Posterior vena cava (tissue), 2 donors: ENCODE measurements at places on chromosomes 12 and 14.

DNA sequence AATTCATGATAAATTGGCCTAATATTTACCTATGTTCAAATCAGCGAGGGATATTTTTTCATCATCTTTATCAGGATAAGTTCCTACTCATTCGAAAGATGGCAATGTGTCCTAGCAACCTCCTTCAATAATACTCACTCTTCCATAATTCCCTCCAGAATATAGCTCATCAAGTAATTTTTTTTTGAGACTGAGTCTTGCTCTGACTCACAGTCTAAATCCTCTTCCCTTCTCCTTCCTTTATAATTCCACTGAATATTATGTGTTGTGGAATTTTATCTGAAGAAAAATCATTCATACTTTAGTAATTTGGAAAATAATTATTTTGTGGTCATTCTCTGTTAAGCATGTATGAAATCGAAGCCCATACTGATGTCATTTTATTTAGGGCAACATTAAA, 663.8 kb downstream of the FLRT2 start:
- no peak for DNase-seq

DNA sequence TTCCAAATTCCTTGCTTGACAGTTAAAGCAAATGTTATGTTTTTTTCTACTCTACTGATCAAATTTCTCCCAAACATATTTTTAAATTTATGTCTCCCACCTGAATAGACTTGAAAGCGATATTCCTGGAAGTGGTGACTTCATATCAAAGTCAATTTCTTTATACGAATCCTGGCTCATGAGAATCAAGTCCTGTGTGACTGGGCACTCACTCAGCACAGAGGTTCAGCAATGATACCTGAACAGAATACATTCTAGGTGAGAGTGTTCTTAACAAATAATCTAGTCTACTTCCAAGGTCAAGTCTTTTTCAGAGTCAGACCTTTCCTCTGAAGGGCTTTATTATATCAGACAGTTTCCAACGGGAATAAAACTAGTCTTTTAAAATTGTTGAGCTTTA, 1070.6 kb downstream of the TRHDE start:
- DNase-seq: no peak

DNA sequence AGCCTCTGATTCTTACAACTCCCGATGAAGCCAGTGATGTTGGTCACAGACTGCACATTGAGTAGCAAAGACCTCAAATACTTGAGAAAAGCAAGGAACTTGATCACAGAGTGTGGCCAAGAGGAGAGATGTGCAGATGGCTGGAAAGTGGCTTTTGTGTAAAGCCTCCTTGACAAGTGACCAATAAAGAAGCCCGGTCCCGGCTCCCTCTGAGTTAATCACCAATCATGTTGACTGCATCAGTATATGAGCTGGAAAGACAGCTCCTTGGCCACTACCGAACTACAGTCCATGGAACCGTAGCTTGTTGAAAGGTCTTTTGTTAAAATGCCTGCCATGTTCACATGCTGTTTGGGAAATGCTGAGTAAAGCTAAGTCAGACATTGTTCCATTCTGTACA, 23.7 kb upstream of the SERPINA6 start:
- DNase-seq: no peak

GRCh38 chr14:75884198-75884611, 97.6 kb downstream of the TGFB3 start:
- no peak for DNase-seq

- DNase-seq: no peak
These were observed 34.1 kb downstream of the ITGA7 start for GRCh38 chr12:55673638-55674037.

- no peak for DNase-seq
These were observed 6.2 kb downstream of the ARHGAP5 start for GRCh38 chr14:32083315-32083624.

DNA sequence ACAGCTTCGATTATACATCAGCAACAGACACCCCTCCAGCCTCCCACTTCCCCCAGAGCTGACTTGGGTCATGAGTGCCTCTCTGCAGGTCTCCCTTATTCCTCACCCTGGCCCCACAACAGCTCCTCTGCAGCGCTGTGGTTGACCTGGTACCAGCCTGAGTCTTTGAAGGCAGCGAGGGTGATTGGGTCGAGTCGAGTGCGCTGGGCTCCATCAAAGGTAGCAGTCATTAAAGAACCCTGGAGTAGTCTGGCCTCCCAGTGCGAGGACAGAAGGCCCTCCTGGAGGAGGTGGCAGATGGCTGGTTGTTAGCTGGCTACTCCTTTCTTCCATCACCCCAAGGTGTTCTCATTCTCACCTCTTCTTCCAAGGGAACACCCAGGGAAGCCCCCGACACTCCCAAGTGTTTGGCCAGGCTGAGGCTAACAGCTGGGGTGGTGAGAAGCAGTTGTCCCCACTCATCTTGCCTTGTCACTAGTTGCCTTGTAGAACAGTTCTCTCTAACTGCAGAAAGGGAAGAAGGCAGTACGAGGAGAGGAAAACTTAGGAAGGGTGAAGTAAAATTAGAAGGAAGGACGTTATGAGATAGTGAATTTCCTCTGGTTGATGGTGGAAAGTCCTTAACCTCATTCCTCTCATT, 2.7 kb downstream of the CIROP start:
- peak; percentile 37 for DNase-seq

GRCh38 chr14:103606963-103607668, 21.9 kb upstream of the KLC1 start:
- peak; percentile 92 for DNase-seq

- no peak for DNase-seq
These were observed 14.7 kb downstream of the STON2 start for GRCh38 chr14:81385419-81385818.

DNA sequence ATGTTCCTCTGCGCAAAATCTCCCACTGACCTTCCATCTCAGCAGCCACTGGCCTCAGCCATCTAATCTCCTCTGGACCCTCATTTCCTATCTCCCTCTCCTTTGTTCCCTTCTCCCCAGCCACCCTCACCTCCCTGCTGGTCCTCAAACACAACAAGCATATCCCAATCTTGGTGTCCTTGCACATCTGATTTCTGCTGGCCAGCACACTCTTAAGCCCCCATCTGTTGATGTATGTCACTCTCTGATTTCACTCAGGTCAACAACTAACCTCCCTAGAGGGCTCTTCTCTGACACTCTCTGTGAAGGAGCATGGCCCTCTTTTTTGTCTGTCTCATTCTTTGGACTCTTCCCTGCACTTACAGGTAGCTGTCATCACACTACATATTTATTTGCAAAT, 25.6 kb downstream of the PPM1H start:
- no peak for DNase-seq

- no peak for DNase-seq
These were observed 147.5 kb upstream of the AVPR1A start for GRCh38 chr12:63298386-63298930.

- no peak for DNase-seq
These were observed 46.1 kb upstream of the PTPRO start for GRCh38 chr12:15276088-15276698.

DNA sequence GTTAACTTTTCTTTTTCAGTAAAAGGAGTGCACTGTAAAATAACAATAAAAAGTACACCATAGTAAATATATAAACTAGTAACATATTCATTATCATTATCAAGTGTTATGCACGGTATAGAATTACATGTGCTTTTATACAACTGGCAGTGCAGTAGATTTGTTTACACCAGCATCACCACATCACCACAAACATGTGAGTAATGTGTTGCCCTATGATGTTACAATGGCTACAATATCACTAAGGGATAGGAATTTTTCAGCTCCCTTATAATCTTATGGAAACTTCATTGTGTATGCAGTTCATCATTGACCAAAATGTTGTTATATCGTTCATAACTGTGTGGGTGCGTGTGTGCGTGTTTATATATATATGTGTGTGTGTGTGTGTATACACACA, 23.5 kb upstream of the NEDD1 start:
- no peak for DNase-seq

GRCh38 chr14:63243646-63244045, 39.4 kb downstream of the RHOJ start:
- no peak for DNase-seq

DNA sequence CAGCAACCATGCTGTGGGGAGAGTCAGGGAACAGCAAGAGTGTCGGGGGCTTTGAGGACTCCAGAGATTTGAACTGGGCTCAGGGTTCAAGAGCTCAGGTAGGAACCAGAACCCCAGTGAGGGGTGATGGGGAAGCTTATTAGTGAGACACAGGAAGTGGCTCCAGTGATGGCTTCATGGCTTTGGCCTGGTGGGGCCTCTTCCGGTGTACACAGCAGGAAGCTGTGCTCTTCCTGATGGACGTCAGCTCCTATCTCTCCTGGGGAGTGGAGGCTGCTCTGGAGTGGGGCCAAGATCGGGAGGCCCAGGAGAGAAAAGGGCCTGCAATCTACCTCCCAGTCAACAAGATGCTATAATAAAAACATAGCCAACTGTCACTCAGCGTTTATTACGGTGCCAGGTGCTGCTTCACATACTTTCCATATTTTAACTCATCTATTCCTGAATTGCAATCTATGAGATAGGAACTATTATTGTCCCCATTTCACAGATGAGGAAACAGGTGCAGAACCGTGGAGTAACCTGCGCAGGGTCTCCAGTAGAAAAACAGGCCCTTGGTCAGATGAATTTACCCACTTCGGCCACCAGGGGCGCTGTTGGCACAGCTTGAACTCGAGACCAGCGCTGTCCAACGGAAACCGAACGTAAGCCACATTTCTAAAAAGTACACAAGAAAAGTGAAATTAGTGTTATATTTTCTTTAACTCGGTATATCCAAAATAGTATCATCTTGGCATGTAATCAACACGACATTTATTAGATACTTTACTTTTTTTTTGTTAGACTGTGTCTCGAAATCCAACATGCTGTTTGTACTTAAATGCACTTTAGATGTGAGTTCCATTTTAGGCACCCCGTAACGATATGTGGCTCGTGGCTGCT, 63.6 kb upstream of the DLK1 start:
- peak; percentile 91 for DNase-seq

- no peak for DNase-seq
These were observed 31.5 kb downstream of the SPTB start for GRCh38 chr14:64848239-64848638.

GRCh38 chr12:46458500-46459102, 86.0 kb upstream of the SLC38A2 start:
- DNase-seq: no peak

- DNase-seq: no peak
These were observed 125.3 kb downstream of the WIF1 start for GRCh38 chr12:64995816-64996215.

DNA sequence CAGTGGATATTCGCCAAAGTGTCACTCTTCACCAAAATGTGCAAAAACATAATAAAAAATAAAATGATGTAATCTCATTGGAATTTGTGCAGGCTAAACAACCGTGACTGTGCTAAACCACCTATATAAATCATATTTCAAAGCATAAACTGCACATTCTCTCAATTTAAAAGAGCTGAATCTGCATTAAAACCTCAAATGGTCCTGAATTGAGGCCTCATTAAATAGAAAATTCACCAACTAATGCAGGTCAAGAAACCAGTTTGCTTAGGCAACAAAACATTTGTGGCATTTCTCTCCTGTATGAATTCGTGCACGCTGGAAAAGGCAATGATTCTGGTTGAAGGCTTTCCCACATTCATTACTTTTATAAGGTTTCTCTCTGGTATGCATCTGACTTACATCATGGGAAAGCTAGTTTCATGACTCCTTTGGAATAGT, 80.1 kb upstream of the IFNG-AS1 start:
- no peak for DNase-seq

DNA sequence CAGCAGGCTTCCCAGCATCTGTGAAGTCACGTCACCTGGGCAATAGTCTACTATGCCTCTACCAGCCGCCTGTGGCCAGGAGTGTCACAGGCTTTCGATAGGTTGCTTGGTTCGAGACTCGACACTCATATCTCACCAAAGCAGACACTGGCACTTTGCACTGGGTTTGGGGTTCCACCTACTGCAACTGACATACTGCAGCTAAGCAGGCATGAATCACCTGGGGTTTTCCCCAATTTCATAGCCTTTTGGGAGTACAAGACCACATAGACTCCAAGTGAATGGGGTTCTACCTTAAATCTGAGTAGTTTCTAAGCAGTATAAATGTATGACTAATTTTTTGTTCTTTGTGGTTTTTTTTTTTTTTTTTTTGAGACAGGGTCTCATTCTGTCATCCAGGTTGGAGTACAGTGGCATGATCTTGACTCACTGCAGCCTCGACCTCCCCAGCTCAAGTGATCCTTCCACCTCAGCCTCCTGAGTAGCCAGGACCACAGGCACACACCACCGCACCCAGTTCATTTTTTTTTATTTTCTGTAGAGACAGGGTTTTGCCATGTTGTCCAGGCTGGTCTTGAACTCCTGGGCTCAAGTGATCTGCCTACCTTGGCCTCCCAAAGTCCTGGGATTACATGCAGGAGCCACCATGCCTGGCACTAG, 32.1 kb downstream of the DMAC2L start:
- no peak for DNase-seq

- no peak for DNase-seq
These were observed 128.5 kb upstream of the RGS6 start for GRCh38 chr14:71803539-71804260.

DNA sequence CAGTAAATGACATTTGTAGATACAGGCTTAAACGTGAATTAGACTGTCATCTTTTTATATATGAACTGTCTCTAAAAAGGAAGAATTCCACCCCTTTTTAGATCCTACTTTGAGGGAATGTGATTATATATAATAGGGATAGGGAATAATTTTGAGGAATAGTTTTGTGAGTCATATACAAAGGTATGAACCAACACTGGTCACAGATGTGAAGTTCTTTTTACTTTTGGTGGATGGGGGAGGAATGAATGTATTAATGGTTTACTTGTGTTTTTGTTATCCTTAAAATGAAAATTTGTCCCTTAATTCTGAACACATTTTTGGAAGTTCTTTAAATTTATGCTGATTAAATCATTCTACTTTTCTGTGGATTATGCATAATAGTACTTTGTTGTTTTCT, 30.4 kb downstream of the FRS2 start:
- no peak for DNase-seq

DNA sequence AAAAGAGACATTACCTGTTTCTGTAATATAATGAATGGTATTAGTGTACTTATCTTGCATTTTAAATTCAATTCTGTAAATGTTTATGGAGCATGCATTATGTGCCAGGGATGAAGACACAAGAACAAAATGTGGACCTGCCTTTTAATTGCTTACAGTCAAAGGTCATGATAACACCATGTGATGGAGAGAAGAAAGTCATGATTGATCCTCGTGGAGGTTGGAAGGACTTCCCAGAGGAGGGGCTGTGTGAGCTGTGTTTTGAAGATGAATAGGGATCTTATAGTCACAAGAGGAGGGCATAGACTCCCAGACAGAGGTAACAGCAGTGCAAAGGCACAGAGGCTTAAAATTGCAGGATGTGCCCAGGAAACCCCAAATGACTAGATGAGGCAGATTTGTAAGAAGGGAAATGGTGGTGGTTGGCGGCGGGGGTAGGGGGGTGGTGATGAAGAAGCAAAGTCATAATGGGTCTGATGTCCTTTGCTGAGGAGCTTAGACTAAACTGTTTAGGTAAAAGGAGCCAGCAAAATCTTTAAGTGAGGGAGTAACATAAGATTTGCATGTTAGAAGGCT, 151.5 kb downstream of the PRKCH start:
- DNase-seq: no peak

- DNase-seq: no peak
These were observed 596.0 kb downstream of the SLC16A7 start for GRCh38 chr12:60191676-60192359.
